ENCODE measurements at places on chromosomes 11 and 22.

DNA sequence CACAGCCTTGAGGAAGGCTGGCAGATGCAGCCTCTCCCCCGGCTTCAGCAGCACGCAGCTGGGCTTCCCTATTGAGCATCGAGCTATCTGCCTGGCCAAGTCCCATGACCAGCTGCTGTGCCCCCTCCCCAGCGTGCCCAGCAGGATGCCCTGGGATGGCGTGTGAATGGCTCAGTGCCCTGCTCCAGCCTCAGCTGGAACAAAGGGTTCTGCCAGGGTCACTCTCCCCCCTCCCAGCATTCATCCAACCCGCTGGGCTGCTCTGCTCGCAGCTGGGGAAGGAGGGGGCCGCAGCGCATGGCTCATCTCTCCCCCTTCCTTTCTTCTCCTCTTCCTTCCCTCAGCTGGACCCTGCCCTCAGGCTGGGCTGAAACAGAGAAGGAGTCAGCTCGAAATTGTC is 14.5 kb downstream of the LRP4 start:
- no peak for DNase-seq

- no peak for DNase-seq
These were observed 50.2 kb upstream of the SPATA19 start for GRCh38 chr11:133895551-133895950.

DNA sequence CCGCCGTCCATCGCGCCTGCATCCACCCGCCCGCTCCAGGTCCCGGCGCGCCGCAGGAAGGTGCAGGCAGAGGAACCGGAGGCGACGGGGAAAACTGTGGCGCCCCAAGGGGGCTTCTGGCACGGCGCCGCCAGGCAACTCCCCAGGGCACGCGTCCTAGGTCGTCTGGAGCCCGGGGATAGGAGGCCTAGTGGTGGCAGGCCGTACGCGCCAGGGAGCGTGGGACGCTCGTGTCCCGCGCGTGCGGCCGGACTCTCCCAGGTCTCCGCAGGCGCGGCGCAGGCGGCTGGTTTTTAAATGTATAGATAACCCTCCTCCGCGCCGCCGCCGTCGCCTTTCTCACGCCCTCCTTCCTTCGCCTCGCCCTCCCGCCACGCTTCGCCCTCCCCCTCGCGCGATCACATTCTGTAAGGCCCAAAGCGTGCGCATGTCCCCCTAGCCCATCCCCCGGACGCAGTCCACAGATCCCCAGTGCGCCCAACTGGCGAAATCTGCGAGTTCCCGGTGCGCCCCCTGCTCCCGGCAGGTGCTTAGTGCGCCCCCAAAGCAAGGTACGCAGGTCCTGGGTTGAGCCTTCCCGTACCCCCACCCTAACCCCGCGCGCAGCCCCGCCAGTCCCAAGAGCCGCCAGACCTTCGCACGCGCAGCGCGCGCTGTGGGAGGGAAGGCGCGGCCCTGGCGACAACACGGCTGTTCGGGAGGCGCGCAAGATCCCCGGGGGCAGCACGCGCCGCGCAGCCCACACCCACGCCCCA is at the start of gene ASCL2:
Gene ASCL2 (minus strand): TSS at position 267 of the 755 bp plus-strand sequence. CDS start 256 bp downstream, at position 11.
- DNase-seq = no peak

DNA sequence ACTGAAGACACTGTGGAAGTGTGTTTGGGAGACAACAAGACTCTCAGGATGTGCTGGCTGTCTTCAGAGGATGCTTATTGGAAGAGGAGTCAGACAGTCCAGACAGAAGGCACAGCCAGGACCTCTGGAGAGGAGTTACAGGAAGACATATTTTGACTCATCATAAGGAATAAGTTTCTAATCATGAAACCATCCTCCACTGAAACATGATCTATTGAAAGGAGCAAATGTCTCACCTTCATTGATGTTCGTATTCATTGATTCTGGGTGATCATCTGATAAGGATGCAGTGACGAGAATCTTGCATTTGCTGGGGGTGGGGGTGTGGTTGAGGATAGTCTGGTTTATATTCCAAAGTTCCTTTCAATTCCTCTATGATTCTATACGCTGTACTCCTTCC is 2.5 kb upstream of the CXCR5 start:
- DNase-seq = no peak

DNA sequence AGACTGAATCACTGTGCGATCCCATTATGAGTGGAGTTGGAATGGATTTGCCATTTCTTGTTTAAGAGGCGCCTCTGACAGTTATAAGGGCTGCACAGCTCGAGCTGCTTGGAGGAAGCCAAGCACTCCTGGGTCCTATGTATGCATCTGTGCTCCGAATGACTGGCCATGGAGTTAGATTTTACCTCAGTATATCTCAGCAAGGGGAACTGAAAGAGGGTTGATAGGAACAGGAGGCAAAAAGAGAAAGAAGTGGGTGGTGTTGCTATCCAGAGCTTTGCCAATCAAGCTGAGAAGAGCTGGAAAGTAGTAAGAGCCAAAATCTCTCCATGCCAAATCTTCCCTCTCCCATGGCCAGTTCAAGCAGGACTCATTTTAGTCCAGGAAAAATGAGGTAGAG is 632.0 kb upstream of the KIRREL3 start:
- no peak for DNase-seq

- DNase-seq = no peak
These were observed 24.7 kb downstream of the LAYN start for GRCh38 chr11:111565114-111565720.

DNA sequence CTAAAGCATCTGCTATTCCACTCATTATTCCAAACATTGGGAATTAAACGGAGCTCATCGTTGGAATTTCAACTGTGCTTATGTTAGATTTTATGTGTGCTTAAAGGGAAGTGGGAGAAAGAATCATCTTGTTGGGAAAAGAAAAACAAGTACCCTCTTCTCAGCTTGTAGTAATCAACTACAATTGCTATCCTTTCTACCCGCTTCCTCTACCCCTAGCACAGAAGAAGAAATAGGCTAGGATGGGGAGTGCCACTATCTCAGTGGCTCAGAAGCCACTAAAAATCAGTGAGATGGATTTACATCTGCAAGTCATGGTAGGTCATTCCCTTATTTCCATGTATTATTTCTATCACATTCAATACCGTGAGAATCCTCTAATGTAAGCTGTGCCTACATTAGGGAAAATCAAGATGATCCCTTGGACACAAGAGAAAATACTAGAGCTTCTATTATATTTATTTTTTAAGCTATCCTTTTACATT is 97.9 kb upstream of the CD44 start:
- no peak for DNase-seq

GRCh38 chr11:16784097-16784496 is 45.6 kb downstream of the C11orf58 start:
- DNase-seq = no peak

DNA sequence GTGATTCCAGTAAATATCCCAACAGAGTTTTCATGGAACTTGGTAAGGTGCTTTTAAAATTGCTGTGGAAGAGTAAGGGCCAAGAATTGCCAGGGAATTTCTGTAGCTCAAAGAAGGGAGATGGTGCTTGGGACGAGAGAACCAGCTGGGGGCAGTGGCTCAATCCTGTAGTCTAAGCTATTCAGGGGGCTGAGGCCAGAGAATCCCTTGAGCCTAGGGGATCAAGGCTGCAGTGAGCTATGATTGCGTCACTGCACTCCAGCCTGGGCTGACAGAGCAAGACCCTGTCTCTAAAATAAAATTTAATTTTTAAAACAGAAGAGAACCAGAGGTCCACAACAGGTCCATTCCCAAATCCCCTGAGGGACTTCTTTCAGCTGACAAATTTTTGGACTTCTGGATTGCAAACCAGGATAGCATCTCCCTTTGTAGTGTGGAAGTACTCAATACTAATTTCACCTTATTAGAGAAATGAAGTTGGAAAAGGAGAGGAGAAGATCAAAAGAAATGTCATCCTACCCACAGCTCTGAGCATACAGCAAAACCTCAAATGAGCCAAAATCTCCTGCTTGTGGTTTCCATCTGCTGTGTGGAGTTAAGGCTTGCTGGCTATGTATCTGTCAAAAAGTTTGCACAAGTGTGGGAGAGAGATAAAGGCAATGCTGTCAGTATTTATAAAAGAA is 59.2 kb upstream of the CLPB start:
- DNase-seq = no peak

DNA sequence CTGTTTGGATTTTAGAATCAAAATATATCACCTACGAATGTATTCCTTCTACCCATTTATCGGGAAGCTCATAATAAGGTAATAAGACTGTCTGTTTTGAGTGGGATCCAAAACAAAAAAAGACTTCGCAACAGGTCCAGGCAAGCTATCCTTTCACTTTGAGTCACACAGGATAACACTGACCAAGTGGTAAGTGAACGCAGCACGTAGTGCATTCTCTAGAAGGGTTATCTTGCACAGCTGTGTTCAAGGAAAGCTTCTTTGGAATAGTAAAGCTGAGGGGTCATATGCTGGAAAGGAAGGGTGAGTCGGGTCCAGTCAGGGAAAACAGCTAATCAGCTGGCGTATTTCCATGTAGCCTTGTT is 22.3 kb upstream of the NRGN start:
- no peak for DNase-seq

DNA sequence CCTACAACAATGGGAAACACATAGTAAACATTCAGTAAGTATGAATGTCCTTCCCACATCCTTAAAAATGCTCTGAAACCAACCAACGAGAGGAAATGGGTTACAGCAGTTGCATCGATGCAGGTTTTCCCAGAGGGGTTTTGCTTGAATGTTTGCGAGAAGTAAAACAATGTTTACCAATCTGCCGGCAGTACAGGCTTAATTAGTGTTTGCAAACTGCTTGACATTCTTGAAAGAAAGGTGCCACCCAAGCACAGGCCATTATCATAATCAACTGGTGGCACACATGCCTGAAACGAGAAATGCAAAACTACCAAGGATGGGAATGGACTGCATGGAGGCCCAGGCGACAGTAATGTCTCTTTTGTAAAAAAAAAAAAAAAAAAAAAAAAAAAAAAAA is 27.1 kb upstream of the OPCML start:
- DNase-seq = no peak

- DNase-seq = no peak
These were observed 56.8 kb upstream of the FBXO3 start for GRCh38 chr11:33830903-33831648.

- no peak for DNase-seq
These were observed 57.8 kb downstream of the PPFIBP2 start for GRCh38 chr11:7571640-7572000.

DNA sequence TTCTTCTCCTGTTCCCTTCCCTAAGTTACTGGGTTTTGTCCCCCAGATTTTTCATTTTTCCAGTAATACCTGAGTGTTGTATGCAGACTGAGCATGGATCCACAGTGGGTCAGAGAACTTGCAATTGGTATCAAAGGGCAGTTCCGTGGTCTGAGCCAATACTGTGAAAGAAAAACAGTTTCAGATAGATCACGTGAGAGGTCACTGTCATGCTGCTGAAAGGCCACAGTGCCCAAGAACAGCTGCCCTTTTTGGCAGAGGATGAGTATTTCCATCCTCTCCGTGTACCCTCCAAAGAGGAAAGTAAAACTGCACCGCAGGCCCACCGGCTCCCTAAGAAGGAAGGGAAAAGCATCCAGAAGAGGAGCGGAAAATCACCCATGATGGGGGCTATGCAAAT is 73.0 kb upstream of the TBCEL start:
- no peak for DNase-seq

DNA sequence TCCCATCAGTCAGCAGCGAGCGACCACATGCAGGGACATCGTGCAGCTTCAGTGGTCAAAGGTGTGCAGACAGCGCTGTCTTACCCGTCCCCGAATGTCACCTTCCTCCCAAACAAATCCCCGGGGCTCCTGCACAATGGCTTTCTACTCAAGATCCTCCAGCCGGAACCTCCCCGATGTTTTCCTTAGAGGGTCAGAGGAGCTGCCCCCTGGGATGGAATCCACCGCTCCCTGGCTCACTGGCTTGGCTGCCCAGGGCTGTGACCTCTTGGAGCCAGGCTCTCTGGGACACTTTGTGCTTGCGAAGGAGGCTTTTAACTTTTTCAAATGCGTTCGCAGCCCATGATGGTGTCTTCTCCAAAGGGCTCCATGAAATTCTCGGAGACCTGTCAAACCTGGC is 17.3 kb upstream of the FGF19 start:
- no peak for DNase-seq

GRCh38 chr22:36456464-36456845 is 25.0 kb downstream of the TXN2 start:
- no peak for DNase-seq

DNA sequence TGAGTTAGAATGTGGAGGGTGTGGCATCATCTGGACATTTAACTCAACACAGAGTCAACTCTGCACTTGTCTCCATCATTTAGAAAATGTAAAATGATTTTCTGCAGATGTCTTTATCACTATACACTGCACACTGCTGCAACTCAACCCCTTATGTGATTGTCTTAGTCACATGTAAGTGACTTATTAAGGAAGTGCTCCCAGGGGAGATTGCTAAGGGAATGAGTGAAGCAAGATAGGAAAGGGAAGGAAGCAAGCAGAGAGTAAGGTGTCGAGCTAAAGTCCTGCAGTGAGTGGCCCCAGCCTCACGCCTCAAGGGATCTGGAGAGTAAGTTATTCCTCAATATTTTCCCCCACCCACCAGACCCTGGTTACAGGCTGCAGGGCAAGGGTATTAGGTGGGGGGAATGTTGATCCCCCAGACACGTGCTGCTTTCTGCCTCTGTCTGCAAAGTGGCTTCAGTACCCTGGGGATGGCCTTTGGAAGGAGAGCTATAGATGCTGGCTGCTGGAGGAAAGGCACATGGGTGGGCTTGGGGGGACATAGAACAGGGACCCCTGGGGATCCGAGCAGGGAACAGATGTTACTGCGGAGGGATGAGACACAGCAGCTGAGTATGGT is 7.2 kb upstream of the CBX6 start:
- DNase-seq = no peak

GRCh38 chr22:20456064-20456721 is 18.6 kb upstream of the SCARF2 start:
- DNase-seq = no peak

GRCh38 chr22:31394326-31394725 is 5.1 kb upstream of the DRG1 start:
- no peak for DNase-seq

DNA sequence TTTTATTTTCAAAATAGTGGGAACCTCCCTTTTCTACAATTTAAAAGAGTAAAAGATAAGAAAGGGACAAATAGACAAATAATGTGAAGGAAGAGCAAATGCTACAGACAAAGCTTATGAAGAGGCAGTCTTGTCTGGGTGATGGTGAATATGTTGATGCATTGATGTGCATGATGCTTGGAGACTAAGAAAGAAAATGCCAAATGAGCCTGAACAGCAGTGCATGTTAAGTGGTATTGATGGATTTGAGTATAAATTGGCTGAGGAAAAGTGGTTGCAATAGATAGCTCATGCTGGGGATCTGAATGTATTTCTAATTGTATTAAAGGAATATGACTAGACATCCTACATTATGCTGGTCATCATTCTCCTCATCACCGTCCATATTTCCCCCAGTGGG is 268.6 kb upstream of the ANO5 start:
- no peak for DNase-seq

GRCh38 chr22:29937940-29938693 is 55.1 kb downstream of the MTMR3 start:
- no peak for DNase-seq

- DNase-seq = no peak
These were observed at the start of the genes COMT and TXNRD2 for GRCh38 chr22:19941365-19942082. COMT (plus strand) TSS chr22:19941772; CDS start chr22:19962527, 20,755 bp downstream. TXNRD2 (minus strand) TSS chr22:19941818; CDS start chr22:19941803, 15 bp downstream.

- DNase-seq = peak; percentile 54
These were observed 31.6 kb downstream of the EIF3F start for GRCh38 chr11:8018484-8019313.
